IPS DF 6.9 (cell line): ENCODE measurements at places on chromosomes 4 and X.

GRCh38 chrX:70254063-70254400 lies 6.0 kb downstream of the P2RY4 start:
- no peak for DNase-seq
- no peak overlapping the region for H3K27ac ChIP-seq
- H3K4me3 ChIP-seq, result no peak overlapping the region

GRCh38 chrX:105645667-105646357 lies 176.5 kb upstream of the NRK start:
- H3K36me3 ChIP-seq, result no peaks in the 10 kb centered on the region
- H3K4me3 ChIP-seq, result no peak overlapping the region

GRCh38 chrX:133090236-133090809 lies 6.6 kb downstream of the USP26 start:
- H3K27me3 ChIP-seq, result no peaks in the 10 kb centered on the region
- no peak overlapping the region for H3K27ac ChIP-seq
- DNase-seq, result no peak
- H3K4me3 ChIP-seq, result no peak overlapping the region
- no peaks in the 10 kb centered on the region for H3K4me1 ChIP-seq
- no peaks in the 10 kb centered on the region for H3K36me3 ChIP-seq

DNA sequence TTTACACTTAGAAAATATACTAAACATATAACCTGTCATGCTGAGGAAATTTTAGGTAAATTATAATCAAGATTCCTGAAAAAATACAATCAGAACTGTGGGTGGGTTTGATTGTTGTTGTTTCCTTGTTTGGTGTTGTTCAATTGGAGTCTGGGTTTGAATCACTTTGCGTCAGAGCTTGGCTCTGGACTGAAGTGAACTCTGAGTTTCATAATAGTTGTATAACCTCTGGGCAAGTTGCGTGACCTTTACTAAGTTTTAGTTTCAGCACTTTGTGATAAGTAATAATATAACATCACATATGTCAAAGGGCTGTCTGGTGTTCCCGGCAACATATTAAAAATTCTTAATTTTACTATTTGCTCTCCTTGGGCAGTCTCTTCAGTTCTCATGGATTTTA lies 758.1 kb downstream of the RAPGEF2 start:
- H3K27me3 ChIP-seq, result no peaks in the 10 kb centered on the region
- H3K36me3 ChIP-seq, result no peaks in the 10 kb centered on the region
- no peak for DNase-seq
- H3K4me1 ChIP-seq, result no peaks in the 10 kb centered on the region
- H3K4me3 ChIP-seq, result no peak overlapping the region
- no peak overlapping the region for H3K27ac ChIP-seq

GRCh38 chr4:169060391-169061091 lies 50.5 kb upstream of the CBR4 start:
- no peak for DNase-seq
- H3K4me1 ChIP-seq, result no peaks in the 10 kb centered on the region
- H3K27me3 ChIP-seq, result no peaks in the 10 kb centered on the region; the same call in 1 of the 2 replicates
- H3K4me3 ChIP-seq, result no peak overlapping the region
- no peak overlapping the region for H3K27ac ChIP-seq

- H3K27me3 ChIP-seq, result no peaks in the 10 kb centered on the region
- no peaks in the 10 kb centered on the region for H3K36me3 ChIP-seq
- no peak overlapping the region for H3K27ac ChIP-seq
- no peaks in the 10 kb centered on the region for H3K4me1 ChIP-seq
Observed at GRCh38 chr4:35802644-35803043, 441.7 kb downstream of the ARAP2 start.

GRCh38 chr4:156019246-156019645 lies 65.6 kb upstream of the CTSO start:
- no peaks in the 10 kb centered on the region for H3K27me3 ChIP-seq
- H3K36me3 ChIP-seq, result no peaks in the 10 kb centered on the region
- no peak overlapping the region for H3K4me3 ChIP-seq
- no peak for DNase-seq
- H3K4me1 ChIP-seq, result peaks cover 6% of the 10 kb centered on the region; the same call in 1 of the 2 replicates
- H3K27ac ChIP-seq, result no peak overlapping the region

DNA sequence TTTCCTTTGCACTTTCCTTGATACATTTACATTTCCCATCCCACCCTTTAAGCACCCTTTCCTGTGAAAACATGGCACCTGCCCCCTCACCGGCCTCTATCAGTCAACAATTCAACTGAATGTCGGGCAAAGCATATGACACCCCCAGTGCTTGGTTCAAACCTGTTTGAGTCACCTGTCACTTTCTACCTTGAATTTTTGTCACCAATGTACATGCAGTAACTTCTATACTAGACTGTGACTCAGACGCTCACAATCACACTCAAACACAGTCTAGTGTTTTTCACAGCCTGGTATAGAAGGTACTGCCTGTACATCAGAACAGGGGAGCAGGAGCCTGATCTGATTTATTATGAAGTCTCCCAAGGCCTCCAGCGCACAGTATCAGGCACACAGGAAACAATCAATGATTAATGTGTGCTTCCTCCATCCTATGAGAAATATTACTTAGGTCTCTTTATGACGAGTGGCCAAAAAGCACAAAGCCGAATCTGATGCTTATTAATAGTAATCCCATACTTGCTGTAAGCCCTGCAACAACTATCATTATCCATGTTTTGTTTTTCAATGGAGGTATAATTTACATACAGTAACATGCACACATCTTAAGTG lies 49.2 kb upstream of the FAM9C start:
- H3K4me3 ChIP-seq, result no peak overlapping the region
- H3K4me1 ChIP-seq, result no peaks in the 10 kb centered on the region
- no peaks in the 10 kb centered on the region for H3K27me3 ChIP-seq

GRCh38 chr4:155950461-155950860 lies 3.2 kb downstream of the CTSO start:
- H3K27ac ChIP-seq, result no peak overlapping the region
- no peak overlapping the region for H3K4me3 ChIP-seq
- DNase-seq, result no peak

DNA sequence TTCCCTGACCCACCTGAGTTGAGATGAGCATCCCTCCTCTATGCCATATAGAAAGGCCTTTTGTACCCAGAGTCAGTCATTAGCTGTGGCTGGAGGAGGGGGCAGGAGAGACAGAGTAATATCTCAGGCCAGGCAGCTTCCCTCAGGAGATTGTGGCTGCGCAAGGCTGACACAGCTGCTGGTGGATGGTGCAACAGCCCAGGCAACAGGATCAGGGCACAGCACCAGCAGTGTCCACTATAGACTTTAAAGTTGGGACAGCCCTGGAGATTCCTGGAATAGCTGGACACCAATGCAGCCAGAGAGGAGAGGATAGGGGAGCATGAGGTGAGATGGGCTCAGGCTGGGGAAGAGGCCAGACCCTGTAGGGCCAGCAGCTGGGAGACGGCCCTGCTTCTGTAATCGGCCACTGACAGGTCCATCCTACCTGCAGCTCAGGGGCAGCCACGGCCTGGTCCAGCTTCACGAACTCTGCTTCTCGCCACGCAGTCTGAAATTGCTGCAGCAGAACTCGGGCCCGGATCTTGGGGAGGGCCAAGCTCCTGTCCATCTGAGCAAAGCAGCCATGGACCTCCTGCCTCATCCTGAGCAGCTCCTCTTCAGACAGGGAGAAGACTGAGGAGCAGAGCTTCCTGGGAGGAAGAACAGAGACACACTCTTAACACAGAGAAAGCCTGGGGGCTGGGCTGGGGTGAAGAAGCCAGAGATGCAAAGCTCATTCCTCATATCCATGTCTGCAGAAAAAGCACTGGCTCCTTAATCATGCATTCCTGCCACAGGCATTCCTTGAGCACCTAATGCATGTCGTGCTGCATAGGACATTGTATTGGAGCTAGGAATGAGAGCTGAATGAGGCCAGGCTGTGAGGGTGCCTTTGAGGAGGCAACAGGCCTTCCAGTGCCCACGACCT lies 90.1 kb downstream of the EVC2 start:
- no peaks in the 10 kb centered on the region for H3K4me1 ChIP-seq
- no peaks in the 10 kb centered on the region for H3K27me3 ChIP-seq
- no peak for DNase-seq
- no peak overlapping the region for H3K27ac ChIP-seq
